GM04504 (cell line): ENCODE measurements at places on chromosomes 12 and 14.

DNA sequence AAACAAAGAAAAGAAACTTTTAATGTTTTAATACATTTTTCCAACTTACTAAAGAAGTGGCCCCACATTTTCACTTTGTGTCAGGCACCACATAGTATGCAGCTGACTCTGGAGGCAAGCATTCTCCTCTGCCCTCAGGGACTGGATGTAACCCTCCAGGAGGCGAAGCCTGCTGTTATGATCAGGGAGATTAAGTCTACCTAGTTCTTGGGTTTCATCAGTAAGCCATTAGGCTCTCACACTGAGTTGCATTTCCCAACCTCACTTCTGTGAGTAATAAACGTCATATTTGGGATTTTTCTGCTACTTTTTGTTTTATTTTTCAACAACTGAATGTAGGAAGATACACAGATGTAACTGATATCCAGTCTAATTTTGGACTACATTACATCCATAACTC is 101.2 kb upstream of the LRFN5 start:
- DNase-seq = no peak

DNA sequence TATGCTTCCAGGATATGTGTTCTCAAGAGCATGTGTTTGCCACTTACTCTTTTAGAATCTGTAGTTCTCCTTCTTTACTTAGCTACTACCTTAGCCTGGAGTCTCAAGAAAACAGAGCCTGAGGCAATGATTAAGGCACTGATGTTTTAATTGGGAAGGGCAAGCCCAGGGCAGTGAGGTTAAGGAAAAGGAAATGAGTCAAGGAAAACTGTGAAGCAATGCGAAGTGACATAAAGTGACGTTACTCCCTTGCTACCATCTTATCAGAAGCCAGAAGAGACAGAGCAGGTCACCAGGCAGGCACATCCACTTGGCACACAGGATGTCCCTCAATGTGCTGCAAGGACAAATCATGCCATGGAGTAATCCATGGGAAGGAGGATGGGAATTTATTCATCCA is 11.3 kb upstream of the EML5 start:
- DNase-seq = no peak

DNA sequence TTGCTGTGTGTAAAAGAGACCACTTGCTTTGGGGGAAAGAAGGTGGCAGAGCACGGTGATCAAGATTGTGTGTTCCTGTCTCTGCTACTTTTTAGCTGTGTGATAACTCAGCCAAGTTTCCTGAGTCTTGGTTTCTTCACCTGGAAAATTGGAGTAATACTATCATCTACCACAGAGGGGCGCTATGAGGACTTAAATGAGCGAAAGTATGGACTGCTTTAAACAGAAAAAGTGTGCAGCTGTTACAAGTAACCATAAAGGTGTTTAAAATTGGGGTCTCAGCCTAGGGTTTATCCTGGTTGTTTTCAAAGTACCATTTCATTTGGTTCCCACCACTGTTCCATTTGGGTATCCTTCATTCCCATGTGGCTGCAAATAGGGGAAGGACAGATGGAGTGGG is 65.9 kb upstream of the WSCD2 start:
- DNase-seq = no peak

DNA sequence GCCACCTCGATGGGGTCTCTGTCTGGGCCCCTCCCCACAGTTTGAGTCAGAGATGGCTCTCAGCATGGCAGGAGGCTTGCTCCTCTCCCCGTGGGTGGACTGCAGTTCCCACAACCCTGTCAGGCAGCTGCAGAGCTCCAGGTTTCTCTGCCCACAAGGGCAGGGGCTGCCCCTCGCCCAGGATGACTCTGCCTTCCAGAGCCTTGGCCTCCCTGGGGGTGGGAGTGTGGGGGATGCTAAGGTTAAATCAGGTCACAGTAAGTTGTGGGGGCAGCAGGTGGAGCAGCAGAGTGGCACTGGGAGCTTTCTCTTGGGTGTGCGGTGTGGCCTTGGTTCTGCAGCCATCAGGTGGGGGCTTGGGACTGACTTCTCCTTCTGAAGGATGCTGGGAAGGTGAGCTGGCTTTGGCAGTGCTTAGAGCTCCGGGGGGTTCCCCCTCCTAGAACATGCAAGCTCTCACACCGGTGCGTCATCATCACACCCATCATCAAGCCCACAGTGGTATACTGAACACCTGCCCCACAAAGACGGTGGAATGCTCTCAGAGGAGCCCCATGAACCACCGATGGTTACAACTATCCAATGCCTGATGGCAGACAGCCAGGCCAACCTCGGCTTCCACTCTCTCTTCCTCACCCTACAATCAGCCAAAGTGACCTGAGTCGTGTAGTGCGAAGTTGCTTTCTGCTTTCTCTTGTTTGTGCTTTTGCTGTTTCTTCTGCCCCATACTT is 39.7 kb downstream of the ERH start:
- DNase-seq = no peak
